ENCODE measurements at places on chromosomes 6 and 20.
A peak's percentile ranks its signal among the peaks of the same experiment; 100 is the strongest.

GRCh38 chr20:31675828-31676608 lies 38.3 kb downstream of the COX4I2 start:
- no peak for DNase-seq

DNA sequence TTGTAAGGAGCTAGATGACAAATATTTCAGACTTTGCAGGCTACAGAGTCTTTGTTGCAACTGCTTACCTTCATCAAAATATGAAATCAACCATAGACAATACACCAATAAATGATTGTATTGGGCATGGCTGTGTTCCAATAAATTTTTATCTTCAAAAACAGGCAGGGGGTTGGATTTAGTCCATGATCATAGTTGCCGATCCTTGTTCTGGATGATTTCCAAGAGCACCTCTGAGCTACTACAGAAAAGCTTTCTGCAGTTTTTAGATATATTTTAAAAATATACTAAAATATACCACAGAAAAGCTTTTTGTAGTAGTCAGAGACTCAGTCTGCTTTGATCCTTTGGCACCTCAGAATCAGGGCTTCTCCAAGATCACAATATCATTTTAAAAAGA lies 145.0 kb downstream of the HTR1B start:
- no peak for DNase-seq

- no peak for DNase-seq
These were observed 32.5 kb downstream of the NDUFAF5 start for GRCh38 chr20:13817342-13817741.

- no peak for DNase-seq
These were observed 116.0 kb upstream of the CITED2 start for GRCh38 chr6:139490482-139490881.

- peak; percentile 56 for DNase-seq
These were observed 12.7 kb upstream of the EFHC1 start for GRCh38 chr6:52407467-52407866.

DNA sequence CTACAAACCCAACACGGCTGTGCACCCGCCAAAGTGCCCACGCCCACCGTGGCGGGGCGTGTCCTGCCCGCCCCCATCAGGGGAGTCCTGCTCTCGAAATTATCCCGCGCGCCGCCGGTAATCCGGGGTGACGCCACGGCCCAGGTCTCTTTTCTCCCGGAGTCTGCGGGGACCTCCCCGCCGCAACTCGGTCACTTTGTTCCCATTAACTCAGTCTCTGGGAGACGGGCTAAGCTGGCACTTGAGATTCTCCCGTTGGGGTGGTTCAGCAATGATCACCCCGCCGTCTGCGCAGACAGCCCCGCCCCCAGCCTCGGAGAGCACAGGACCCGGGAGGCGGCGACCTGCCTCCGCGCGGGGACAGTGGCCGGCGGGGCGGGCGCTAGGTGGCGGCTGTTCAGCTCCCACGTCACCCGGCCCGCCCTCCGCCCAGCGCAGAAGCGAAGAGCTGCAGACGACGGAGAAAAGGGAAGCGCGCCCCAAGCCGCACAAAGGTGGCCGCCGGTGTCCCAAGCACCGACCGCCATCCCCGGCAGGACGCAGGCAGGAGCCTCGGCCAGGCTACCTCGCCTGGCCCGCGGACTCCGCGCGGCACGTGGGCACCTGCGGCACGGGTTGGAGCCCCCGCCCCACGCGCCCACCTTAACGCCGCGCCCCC lies 31.5 kb downstream of the SF3B5 start:
- peak; percentile 87 for DNase-seq

GRCh38 chr6:53162606-53163005 lies 14.0 kb upstream of the GCM1 start:
- no peak for DNase-seq

- no peak for DNase-seq
These were observed 29.1 kb upstream of the ECI2 start for GRCh38 chr6:4164456-4164855.

- DNase-seq: no peak
These were observed 1.5 kb downstream of the LEMD2 start for GRCh38 chr6:33787346-33787953.

DNA sequence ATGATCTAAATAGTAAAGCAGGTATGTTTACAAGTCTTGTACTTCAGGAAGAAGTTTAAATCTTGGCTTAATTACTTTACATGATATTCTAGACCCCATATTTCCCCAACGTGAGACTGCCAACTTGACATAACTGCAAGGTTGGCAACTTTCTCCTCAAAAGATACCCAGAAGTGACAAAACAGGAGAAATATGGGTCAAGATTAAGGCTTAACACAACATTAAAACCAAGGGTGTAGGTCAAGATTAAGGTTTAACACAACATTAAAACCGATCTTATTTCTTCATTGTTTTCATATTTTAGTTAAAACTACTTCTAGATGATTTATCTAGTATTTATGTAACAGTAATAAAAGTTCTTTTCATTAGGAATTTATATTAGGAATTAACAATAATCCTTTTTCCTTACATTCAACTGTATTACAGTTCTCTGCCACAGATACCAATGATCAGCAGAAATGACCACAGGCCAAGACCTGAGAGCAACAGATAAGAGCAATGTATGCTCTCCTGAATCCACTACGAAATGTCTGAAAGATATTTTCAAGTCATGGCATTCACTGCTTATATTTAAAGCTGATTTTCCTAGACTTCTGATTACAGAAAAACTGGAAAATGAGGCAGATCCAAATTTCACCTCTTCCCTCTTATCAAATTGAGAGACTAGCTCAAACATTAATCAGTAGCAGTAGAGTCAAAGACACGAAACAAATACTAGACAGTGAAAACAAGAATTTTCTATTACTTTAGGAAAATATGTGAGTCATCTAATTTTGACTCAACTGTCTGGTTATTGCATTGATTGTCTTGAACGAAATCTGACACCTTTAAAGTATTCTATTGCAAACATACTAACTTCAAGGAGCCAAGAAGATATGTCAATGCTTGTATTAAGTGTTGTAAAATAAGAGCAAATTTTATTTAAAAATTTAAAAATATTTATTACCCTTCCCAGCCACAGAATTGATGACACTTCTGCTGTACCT lies 72.3 kb downstream of the RNGTT start:
- no peak for DNase-seq

DNA sequence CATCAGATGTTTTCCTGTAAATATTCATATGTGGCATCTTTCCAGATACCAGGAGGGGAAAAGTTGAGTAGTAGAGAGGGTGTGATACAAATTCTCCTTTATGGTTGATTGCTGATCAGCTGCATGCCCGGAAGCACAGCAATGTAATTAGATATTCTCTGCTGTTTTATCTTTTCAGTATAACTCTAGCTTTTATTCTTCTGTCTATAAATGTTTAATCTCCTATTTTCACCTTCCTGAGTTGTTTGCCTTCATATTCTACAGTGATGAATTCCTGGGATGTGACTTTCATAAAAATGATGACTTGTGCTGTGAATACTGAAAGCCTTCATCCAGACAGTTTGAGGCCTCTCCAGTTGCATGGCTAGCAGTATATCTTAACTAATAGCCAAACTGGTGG lies 53.7 kb downstream of the SH3BGRL2 start:
- no peak for DNase-seq

DNA sequence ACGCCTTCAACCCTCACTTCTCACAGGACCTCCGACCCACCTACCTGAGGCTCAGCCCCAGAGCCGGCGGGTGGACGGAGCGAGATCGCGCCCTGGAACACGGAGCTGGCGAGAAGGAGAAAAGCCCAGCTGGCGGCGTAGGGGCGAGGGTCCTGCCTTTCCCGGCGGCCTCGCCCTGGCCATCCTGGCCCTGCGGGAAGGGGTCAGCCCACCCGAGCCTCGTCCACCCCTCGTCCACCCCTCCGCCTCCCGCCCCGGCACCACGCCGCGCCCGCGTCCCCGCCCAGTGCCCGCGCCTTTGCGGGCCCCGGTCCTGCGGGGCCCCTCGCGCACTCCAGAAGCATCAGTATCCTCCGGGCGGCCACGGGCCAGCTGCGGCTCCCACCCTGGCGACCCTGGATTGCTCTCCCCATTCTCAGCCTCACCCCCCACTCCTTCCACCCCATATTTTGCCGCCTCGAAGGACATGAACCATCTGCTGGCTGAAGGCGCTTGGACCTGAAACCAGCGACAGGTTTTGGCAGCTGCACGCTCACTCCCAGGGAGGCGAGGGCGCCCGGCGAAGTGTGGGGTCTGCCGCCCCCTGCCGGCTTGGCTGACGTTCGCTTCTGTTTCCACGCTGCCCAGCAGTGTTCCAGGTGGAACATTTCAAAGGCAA lies 65.1 kb downstream of the PLG start:
- DNase-seq: peak; percentile 80

DNA sequence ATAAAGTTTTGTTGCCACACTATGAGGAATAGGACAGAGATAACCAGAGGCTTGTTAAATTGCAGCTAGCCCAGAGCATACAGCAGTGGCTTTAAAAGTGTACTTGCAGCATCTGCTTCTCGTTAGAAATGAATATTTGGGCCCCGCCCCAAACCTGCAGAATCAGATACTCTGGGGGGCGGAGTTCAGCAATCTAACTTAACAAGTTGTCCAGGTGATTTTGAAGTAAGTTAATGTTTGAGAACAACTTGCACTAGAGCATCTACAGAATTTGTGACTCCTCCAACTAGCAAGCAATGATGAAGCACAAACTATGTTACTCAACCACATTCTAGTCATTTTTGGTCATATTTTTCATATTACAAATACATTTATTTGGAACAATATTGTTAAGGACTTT lies 10.6 kb upstream of the SUPT3H start:
- DNase-seq: no peak

DNA sequence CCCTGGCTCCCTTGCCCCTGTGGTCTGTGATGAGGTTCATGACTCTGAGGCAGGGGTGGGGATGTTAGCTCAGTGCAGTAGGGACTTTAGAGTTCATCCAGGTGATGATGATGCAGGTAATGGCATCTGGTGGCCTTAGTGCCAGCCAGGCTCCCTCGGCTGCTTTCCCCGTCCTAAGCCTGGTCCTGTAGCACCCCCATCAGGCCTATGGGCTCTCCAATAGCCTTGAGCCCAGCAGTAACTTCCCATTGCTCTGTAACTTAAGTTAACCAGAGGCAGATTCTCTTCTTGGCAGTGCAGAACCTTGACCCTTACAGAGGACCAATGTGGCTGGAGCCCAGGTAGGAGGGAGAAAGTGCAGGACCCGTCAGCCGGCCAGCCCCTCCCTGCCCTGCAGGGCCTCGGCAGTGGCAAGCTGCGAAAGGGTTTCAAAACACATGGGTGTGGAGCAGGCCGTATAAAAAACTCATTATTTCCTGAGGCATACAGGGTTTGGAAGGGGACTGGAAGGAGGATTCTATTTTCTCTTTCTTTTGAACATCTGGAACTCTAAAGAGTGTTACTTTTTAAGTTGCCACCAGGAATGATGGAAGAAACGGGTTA lies 406.9 kb downstream of the CDH26 start:
- DNase-seq: no peak

GRCh38 chr6:106069478-106069877 lies 16.7 kb upstream of the PRDM1 start:
- DNase-seq: peak; percentile 29

DNA sequence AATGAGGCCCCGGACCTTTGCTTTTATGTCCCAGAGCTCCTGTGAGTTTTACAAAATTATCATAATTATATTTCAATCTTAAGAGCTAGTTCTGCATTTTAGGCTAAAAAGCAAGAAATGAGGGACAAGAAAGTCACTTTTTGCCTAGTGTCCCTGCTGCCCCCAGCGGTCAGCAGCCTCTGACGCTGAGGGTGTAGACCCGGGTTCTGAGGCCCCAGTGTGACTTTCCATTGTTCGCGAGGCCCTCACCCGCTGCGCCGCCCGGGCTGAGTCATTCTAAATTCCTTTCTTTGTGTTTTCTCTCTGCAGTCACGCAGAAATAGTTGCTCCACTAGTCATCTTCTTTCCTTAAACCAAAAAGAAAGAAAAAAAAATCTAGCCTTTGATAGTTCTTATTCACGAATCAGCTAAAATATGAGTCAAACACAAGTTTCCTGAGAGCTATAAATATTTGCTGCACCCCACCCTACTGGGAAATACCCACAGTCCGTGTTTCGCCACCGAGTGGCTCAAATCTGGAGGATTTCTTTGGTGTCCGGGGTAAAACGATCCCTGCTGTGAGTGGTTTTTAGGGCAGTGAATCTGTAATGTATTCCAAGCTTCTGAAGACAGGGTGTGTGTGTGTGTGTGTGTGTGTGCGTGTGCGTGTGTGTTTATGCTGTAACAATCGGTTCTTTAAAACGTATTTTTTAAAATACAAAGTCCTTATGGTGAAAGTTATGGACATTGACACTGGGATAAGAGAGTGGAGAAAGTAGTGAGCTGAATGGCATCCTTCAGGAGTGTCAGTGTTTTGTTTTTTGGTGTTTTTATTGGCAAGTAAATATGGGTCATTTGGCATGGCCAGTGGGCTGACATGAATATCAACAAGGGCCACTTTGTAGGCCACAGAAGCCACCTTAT lies 59.7 kb upstream of the EEF1A1 start:
- DNase-seq: peak; percentile 91

DNA sequence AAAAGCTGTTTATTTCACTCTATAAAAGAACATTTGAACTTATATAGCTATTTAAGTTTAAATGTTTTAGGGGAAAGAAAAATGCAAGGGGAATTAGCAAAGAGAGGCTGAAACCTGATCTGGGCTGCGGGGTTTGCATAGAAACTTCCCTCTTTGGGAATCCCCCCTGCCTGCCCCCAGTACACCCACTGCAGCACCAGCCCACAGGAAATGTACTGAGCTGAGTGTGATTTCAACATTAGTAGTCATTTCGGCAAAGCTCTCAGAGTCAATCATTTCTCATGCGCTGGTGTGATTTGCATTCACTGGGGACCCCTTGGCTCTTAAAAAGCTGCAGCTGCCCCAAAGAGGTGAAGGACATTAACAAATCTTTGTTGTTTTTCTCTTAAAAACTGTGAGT lies 859.4 kb downstream of the MAFB start:
- DNase-seq: no peak

DNA sequence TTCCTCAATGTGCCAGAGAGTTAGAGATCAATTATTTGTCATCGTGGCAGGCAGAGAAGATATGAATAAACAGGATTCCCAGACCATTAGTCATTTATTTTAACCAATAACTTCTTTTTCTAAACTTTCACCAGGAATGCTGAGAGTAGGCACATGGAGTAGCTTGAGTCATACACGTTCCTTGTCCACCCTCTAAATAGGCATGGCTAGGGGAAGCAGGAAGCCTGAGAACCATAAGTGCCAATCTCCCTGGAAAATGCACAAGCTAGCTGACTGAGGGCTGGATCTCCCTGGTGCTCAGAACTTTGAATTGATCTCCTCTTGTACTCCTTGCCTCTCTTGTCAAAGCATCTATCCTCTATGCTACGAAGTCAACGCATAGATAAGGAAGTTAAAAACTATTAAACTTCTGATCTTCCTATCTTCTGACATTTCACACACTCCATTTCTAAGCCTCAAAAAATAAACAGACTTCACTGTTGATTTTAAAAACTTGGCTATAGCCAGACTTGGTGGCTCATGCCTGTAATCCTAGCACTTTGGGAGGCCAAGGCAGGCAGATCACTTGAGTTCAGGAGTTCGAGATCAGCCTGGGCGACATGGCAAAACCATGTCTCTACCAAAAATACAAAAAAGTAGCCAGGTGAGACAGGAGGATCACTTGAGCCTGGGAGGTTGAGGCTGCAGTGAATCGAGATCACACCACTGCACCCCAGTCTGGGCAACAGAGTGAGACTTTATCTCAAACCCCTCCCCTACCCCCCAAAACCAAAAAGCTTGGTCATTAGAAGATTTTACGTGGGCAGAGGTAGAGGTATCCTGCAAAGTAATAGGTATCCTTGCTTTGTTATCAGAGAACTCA lies 11.8 kb downstream of the ADTRP start:
- DNase-seq: peak; percentile 75

All from urothelium cell line (cell line).